ENCODE measurements at places on chromosomes 1 and 21.

- no peak overlapping the region for H3K4me3 ChIP-seq
- no peaks in the 10 kb centered on the region for H3K4me1 ChIP-seq
- DNase-seq = no peak
- no peak overlapping the region for H3K27ac ChIP-seq
These were observed 618.9 kb downstream of the NPHP4 start for GRCh38 chr1:5373281-5373680.

DNA sequence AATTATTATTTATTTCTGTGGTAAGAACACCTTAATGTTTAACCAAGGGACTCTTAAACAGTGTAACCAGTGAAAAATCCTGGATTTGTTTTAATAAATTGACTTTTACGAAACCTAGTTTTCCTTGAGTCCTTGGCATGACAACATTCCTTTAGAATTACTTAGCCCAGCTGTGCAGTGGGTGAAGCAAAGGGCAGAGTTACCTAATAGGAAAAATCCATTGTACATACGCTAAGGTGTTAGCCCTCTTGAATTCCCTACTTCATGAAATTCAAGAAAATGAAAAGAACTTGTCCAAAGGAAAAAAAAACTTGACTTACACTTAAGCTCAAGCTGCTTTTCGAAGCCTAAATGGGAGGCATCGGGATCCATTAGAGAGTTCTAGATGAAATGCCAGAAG is 852.0 kb upstream of the ADAMTS5 start:
- no peak overlapping the region for H3K27ac ChIP-seq
- H3K4me3 ChIP-seq = no peak overlapping the region
- H3K4me1 ChIP-seq = no peaks in the 10 kb centered on the region

DNA sequence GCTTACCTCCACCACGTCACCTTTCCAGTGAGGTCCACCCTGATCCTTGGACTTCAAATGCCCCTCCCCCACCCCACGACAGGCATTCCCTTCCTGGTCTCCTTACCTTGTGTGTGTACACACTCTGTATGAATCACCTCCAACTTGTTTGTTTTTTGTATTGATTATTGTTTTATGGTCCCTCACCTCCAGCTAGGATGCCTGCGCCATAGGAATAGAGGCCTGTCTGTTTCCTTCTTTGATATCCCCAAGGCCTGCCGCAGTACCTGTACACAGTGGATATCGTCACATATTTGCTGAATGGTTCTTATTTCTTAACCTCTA is 219.6 kb upstream of the POU3F1 start:
- H3K27me3 ChIP-seq = peaks cover 8% of the 10 kb centered on the region
- no peak overlapping the region for H3K4me3 ChIP-seq
- DNase-seq = no peak
- H3K27ac ChIP-seq = peak overlapping the region; percentile 26

GRCh38 chr1:169999331-169999741 is 75.2 kb downstream of the KIFAP3 start:
- peaks cover 3% of the 10 kb centered on the region for H3K36me3 ChIP-seq
- H3K27me3 ChIP-seq = no peaks in the 10 kb centered on the region
- no peak for DNase-seq
- no peak overlapping the region for H3K27ac ChIP-seq

Measured in endothelial cell (in vitro differentiated cells).